HTR-8/SVneo (cell line): ENCODE measurements at places on chromosomes 1 and 21.

DNA sequence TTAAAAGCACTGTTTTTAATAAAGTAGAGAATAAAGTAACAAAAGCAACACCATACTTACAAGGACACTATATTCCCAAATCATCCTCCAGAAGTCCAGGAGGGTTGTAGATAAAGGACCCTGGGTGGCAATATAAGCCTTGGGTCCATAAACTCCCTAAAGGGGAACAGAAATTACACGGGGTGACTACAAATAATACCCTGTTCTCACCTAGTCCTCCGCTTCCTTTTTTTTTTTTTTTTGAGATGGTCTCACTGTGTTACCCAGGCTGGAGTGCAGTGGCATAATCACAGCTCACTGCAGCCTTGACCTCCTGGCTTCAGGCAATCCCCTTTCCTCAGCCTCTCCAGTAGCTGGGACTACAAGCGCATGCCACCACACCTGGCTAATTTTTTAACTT is 13.1 kb downstream of the PTPN22 start:
- DNase-seq: no peak

DNA sequence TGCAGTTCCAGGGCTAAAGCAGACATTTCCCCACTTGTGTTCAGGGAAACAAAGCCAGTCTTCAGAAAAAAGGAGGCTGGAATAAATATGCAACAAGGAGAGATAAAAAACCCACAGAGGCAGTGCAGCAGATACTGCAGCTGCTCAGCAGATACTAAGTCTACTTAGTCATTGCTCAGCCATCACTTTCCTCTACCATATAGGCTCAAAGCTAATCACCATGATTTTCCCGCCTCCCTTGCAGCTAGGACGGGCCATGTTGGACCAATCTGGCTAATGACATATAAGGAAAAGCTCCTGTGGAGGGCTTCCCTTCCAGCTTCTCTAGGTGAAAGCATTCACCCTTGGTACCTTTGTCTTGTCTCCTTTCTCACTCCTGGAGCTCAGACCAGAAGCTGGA is 10.0 kb upstream of the EFHD2 start:
- DNase-seq: no peak

DNA sequence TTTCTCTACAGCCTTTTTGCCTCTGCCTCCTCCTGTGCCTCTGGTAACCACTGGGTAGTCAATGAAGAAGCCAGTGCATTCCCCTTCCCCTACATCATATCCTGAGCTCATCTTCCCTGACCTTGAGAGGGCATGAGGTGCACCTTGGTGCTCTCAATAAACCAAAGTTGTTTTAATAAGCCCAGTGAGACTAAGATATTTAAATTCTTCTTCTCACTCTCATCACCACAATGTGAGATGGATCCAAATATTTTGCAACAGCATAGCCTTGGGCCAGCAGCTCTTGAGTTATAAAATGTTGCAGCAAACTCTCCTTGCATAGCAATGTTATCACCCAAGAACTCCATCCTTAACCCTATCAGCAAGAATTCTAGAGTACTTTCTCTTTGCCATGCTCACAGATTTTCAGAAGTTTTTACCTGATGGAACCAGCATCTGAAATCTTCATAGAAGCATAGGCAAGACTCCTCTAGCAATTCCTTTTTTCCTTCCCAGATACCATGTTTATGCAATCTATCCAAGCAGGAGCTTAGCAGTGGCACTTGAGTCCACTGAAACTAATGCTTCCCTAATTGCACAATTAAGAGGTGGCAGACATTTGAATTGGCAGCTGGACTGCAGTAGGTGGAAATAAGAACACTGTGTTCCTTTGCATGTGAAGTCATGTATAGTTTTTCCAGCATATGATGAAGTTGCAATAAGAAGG is 36.8 kb downstream of the CDC7 start:
- no peak for DNase-seq

GRCh38 chr1:25520446-25521061 is 22.9 kb upstream of the LDLRAP1 start:
- peak; percentile 57 for DNase-seq

DNA sequence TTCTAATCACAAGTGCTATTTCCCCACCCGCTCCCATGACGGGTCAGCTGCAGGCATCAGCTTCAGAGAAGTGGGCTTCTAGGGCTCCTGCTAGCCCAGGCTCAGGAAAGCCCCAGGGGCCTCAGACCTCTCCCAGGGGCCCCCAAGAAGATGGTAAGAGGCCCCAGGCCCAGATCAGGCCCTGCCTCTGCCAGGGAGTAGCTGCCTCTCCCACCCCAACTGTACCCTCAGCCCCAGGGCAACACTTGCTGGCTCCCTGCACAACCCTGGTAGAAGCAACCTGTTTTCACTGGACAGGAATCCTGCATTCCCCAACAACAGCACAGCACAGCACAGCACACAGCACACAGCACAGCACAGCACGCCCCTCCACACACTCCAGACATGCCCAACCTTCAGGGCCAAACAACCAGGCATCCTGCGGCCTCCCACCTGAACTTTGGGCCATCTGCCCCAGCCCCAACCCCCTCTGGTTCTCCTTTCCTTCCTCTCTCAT is 6.5 kb downstream of the BLACAT1 start:
- no peak for DNase-seq

DNA sequence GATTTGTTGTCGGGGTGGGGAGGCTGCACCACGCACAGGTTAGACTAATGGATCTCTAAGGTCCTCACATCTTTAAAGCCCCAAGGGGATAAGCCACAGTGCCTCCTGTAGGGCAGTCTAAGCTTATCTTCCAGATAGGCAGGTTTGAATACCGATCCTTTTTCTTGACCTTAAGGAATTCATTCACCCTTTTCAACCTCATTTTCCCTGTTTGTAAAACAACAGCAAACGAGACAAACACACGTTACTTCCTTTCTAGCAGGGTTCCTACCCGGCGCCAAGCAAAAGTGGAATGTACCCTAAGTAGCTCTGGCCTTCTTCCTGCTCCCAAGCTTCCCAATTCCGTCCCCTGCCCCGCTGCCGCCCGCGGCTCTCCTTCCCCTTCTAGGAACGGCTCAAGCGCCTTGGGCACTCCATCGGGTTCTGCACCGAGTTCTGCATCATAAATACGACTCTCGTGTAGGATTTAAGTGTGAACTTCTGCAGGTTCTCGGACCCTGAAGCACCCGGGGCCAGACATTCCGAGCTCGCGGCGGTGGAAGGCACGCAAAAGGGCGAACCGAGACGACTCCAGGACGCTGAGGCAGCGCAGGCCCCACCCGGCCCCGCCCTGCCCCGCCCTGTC is 548 bp upstream of the CDC20 start:
- peak; percentile 45 for DNase-seq

DNA sequence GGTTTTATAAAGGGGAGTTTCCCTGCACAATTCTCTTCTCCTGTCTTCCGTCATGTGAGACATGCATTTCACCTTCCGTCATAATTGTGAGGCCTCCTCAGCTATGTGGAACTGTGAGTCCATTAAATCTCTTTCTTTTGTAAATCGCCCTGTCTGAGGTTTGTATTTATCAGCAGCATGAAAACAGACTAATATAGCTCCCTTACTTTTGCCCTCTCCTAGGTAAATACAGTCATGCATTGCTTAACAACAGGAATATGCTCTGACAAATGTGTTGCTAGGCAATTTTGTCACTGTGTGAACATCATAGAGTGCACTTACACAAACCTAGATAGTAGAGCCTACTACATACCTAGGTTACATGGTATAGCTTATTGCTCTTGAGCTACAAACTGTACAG is 616.8 kb downstream of the RWDD3 start:
- no peak for DNase-seq

DNA sequence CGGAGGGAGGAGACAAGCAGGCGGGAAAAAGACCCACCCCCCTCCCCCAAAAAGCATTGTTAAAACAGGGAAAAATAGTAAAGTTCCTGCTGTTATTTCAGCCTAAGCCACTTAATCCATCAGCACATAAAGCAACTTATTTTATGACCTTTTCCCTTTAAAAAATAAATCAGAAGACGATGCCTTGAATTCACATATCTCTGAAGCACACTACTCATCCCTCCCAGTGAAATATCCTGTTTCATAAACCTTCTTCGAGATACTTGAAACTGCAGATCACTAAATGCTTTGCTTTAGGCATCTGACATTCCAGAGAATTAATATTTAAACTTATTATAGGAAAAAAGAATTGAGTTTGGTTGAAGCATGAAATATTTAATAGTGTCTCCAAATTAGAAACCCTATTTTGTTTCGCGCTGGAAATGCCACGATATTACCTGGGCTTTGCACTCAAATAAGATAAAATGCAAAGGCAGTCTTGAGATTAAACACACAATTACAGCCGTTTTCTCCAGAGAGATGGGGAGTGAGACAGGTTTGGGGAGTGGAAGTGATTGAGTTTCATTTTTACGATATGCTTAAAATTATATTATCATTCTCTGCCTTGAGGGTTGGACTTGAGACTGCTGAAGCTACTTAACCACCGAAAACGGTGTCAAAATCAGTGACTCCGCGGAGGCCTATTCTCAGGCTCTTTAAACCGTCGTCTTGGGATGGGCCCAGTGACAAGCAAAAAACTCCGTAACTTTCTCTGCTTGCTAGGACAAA is 9.3 kb downstream of the GLIS1 start:
- no peak for DNase-seq

DNA sequence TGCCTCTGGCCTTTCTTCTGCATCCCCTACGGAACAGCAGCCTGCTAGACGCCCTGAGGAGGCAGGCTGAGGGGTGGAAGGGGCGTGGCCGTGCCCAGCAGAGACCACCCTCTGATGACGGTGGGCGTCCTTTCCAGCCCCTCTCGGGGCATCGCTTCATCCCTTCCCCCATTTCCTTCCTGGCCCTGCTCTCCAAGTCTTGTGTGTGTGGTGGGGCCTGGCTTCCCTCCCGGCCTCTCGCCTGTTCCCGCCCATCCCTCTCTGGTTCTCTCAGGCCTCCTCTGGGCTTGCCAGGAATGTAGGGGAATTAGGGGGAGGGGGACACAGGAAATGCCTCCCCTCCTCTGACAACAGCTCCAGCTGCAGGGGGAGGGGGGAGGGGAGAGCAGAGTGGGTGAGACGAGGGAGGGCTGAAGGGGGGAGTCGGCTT is 51.1 kb downstream of the SKI start:
- peak; percentile 37 for DNase-seq

DNA sequence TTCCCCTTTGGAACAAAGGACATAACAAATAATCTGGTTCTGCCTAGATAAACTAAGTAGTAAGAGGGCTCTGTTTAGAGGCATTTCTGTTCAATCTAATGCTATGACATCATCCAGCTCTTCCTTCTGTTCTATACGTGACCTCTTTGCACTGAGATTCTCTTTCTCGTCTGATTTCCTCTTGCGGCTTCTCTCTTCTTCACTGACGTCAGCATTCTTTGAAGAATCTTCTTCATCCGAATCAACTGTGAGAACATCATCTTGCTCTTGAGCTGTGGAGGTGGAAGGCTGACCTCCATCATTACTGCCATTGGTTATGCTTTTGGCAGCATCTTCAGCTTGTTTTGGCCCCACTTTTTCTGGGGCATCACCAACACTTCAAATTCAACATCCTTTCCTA is 130.4 kb downstream of the HS2ST1 start:
- DNase-seq: no peak

DNA sequence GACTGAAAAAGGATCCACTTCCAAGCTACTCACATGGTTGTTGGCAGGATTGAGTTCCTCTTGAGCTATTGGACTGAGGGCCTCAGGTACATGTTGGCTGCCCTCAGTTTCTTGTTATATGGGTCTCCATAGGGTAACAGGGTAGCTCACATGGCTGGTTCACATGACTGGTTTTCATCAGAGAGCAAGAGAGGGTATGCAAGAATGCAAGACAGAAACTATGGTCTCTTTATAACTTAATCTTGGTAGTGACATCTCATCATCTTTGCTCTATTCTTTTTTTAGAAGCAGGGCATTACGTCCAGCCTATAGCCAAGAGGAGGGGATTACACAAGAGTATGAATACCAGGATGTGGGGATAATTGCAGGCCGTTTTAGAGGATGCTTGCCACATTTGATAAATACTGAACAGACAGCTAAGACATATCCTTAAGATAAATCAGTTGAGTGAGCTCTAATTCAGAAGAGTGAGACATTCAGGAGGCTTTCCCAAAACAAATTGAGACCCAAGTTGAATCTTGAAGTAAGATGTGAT is 100.2 kb downstream of the HMCN1 start:
- DNase-seq: no peak

GRCh38 chr1:5238351-5239130 is 584.1 kb downstream of the AJAP1 start:
- no peak for DNase-seq

GRCh38 chr21:45539046-45539795 is 3.0 kb downstream of the SLC19A1 start:
- DNase-seq: no peak

GRCh38 chr1:175690298-175690697 is 53.1 kb downstream of the TNR start:
- DNase-seq: no peak

- no peak for DNase-seq
These were observed 8.1 kb upstream of the PRELP start for GRCh38 chr1:203467550-203467921.
